Ovary (tissue), 10 donors: ENCODE measurements at places on chromosomes 13 and 19.

GRCh38 chr13:74046431-74046830, 87.8 kb downstream of the KLF12 start:
- no peak for DNase-seq

GRCh38 chr13:91468301-91468700, 69.9 kb downstream of the GPC5 start:
- DNase-seq: no peak

DNA sequence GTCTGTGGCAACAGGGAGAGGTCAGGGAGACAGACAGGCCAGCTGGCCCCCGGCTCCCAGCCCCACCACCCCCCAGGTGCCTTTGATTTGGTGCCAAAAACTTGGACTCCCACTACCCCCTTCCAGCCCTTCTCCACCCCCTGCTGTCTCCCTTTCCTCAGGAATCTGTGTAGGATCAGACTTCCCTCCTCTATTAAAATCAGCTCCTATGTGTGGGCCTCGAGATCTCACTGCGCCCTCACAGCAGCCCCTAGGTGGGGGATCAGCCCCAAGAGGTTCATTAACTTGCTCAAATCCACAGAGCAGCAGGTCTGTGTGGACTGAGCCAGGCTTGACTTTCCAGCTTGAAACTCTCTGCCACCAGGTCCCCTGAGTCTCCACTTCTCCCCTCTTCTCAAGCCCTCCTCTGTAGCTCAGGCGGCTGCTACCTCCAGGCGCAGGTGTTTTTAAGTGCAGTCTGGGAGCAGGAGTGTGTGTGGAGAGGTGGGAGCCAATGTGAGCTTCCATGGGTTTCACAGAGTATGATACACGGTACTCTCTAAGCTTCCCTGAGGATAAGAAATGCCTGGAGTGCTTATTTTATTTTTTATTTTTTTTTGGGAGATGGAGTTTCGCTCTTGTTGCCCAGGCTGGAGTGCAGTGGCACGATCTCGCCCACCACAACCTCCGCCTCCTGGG, 1.7 kb downstream of the GAPDHS start:
- DNase-seq: no peak

DNA sequence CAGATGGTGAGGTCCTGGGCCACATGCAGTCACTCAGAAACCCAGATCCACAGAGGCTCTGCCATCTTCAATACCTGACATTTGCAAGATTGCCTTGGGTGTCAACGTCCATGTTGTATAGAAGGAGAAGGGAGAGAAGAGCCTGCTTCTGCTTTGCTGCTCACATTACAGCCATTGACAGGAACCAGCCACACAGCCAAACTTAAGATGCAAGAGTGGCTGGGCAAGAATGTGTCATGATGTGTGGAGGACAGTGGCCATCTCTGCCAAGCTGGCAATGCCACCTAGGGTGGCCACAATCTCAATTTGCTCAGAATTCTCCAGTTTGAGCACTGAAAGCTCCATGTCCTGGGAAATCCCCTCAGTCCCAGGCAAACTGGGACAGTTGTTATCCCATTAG, 25.9 kb upstream of the SERPINE3 start:
- DNase-seq: no peak

DNA sequence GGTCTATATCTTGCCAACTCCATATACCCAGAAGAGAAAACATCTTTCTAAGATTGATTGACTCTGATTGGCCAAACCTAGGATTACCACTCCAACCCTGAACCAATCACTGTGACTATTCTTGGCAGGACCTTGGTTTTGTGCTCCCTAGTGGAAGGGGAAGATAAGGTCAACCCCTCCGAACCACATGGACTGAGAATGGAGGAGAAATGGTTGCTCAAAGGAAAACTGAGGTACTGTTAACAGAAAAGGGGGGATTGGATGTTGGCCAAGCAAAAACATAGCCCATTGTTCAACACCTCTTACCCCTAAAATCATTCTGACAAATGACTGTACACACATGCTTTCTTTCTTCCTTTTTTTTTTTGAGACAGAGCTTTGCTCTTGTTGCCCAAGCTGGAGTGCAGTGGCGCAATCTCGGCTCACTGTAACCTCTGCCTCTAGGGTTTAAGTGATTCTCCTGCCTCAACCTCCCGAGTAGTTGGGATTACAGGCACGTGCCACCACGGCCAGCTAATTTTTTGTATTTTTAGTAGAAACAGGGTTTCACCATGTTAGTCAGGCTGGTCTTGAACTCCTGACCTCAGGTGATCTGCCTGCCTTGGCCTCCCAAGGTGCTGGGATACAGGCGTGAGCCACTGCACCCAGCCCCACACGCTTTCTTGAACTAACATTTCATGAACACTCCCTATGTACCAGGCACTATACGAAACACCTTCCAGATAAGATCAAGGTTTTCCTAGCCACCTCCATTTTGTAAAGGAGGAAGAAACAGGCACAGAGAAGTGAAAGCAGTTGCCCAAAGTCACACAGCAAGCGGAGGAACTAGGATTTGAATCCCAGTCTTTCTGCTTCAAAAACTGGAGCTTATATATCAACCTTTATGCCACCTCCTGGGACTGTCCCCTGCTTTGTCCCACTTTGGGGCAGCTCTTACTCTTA, 6.5 kb downstream of the MEIOSIN start:
- no peak for DNase-seq

DNA sequence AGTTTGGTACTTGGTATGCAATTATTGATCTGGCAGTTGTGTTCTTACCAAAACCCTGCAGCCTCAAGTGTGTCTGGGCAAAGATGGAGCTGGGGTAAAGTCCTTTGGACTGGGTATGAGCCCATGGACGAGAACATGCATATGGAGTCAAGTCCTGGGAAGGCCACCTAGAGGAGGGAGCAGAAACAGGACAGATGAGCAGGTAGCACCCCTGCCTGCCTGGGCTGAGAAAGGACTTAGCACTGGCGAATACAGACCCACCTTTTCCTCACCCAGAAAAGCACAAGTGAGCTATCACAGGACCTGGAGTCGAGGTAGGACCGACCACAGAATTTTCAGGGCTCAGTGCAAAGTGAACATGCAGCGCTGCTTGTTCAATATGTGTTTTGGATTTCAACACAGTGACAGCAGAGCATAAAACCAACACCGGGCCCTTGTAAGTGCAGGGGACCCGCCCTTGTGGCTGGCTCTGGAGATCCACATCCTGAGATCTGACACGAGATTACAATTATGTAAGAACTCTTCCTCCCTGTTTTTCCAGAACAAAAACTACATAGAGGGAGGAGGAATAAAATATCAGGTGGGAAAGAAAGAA, 25.9 kb downstream of the IGFL2 start:
- no peak for DNase-seq

DNA sequence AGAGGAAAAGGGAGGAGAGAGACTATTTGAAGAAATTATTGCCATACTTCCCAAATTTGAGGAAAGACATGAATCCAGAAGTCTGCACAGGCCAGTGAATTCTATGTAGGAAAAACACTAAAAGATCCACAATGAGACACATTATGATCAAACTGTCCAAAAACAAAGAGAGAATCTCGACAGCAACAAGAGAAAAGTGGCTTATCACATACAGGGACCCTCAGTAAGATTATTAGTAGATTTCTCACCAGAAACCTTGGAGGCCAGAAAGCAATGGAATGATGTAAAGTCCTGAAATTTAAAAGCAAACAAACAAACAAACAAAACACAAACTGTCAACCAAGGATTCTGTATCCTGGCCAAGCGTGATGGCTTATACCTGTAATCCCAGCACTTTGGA, 55.7 kb upstream of the IL17D start:
- no peak for DNase-seq

GRCh38 chr19:34664168-34664567, 12.8 kb downstream of the SCGB2B2 start:
- no peak for DNase-seq

GRCh38 chr13:50636007-50636704, 207.3 kb downstream of the DLEU7 start:
- DNase-seq: no peak

DNA sequence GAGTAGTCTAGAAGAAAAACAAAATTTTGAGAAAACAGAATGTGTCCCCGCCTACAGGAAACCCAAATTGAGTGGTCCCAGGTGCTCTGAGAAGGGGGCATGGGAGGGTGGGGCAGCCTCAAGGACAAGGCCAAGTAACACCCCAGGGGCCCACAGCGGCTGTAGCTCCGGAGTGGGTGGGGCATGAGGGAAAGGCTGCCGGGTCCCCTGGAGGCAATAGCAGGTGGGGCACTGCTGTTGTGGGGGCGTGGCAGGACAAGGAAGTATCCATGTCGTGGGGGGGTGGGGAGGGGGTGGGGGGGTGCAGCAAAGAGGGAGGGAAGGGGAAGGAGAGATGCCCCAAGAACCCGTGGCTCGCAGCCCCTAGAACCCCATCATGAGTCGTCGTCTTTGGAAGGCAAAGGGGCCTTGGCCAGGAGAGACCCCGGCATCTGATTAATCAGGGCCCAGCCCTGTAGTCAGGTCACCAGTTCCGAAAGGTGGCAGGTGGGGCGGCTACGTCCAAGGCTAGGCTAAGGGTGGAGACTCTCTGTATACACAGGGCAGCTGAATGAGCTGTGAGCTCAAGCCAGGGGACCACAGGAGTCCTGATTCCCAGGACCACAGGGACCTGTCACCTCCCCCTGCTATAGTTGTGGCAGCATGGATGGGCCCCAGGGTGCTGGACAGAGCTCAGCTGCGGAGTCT, 7.5 kb upstream of the ISYNA1 start:
- DNase-seq: no peak
